ENCODE measurements at places on chromosomes 1 and 21.

- no peak for DNase-seq
These were observed 145.7 kb upstream of the PKN2 start for GRCh38 chr1:88538222-88538899.

DNA sequence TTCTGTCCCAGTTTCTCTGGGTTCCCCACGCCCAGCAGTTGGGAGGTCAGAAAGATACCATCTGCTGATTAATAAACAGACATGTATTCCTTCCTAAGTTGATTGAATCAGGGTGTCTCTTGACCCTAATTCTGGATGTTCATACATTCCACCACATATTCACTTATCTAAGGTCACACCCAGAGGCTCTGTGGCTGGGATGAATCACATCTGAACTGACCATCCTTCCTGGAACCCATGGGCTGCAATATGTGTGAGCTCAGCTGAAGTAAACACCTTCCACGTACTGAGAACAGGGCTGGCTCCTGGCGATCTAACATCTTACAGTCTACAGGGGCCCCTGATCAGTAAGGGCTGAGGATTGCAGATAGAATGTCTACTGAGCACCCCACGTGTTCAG lies 20.5 kb upstream of the TRABD2B start:
- no peak for DNase-seq

DNA sequence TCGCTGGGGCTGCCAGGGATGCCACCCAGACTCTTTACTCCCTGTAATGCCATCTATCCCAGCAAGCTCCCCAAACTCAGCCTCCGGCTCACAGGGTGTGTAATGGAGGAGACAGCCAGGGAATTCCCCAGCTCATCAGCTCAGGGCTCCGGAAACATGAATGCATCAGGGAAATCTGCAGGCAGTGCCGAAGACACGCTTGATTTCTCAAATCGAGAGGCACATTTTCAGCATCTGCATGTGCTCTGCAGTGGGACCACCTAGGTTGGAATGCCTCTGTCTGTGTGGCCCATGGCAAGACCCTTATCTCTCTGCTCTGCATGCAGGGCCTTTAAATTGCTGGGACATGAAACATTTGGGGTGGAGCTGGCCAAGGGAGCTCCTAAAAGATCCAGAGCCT lies 170.1 kb downstream of the TRABD2B start:
- no peak for DNase-seq

GRCh38 chr1:240073097-240073496 lies 18.6 kb upstream of the FMN2 start:
- no peak for DNase-seq

GRCh38 chr1:79737193-79737592 lies 730.7 kb upstream of the ADGRL4 start:
- no peak for DNase-seq

GRCh38 chr1:26799479-26800142 lies 11.9 kb downstream of the PIGV start:
- DNase-seq: peak; percentile 51

DNA sequence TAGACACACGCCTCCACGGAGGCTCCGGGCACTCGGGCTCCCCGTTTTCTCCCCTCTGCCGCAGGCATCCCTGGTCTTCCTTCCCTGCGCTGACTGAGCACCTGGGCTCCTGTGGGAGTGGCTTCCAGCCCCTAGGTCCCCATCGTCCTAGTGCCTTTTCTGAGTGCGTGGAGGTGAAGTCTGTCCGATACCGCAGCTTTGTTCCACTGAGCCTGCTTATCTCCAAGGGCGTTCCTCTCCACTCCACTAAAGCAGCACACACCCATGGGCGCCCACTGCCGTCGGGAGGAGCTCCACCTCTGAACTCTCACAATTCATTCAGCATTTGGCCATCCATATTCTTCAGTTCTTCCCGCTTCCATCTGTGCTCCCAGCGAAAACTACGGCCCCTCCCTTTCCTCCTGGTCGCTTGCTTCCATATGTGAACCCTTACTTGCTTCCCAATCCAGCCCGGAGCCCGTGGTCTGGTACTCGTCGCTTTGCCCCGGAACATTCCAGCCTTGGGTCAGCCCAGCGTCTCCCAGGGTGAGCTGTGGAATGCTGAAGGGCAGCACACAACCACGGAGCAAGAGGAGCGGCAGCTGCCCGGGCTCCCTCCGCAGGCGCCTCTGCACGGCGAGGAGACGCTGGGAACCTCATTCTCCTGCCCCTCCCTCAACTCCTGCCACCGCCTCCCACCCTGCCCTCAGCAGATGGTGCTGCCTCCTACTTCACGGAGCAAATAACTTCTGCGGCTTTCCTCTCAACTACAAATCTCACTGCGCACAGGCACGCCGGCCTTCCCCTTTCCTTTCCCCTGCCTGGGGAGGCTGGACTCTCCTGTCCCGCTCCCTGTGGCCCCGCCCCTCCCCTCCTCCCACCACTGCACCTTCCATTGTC lies 27.5 kb downstream of the ATP8B2 start:
- DNase-seq: peak; percentile 71

- DNase-seq: no peak
These were observed 107.5 kb upstream of the CLDN14 start for GRCh38 chr21:36587388-36587787.

- no peak for DNase-seq
These were observed 2.7 kb downstream of the EPHX1 start for GRCh38 chr1:225812488-225813213.

Measured in CD4-positive, alpha-beta T cell treated with Interleukin-6 for 4 hours (primary cell).